ENCODE measurements at places on chromosomes 5 and 9.

- DNase-seq = no peak
Measured at GRCh38 chr5:160075073-160075472, 44.2 kb downstream of the PWWP2A start.

GRCh38 chr5:40547994-40548575 is 131.6 kb upstream of the PTGER4 start:
- DNase-seq = no peak

DNA sequence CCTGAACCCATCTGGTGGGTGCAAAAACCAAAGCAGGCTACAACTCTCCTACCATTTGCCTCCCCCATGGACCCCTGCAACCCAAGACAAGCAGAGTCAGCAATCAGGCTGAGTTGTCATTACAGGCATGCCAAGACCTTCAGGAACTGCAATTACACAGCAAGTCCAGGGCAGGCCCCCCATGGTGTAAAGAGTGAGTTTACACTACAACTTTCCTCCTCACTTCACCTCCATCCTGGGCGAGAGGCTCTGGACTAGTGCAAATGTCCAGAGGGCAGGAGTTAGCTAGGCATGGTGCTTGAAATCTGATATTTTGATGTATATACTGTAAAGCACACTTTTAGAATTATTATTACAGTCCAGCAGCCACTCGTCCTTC is 7.0 kb upstream of the P4HA2 start:
- DNase-seq = no peak

- peak; percentile 27 for DNase-seq
Measured at GRCh38 chr5:77427998-77428397, 64.1 kb downstream of the WDR41 start.

DNA sequence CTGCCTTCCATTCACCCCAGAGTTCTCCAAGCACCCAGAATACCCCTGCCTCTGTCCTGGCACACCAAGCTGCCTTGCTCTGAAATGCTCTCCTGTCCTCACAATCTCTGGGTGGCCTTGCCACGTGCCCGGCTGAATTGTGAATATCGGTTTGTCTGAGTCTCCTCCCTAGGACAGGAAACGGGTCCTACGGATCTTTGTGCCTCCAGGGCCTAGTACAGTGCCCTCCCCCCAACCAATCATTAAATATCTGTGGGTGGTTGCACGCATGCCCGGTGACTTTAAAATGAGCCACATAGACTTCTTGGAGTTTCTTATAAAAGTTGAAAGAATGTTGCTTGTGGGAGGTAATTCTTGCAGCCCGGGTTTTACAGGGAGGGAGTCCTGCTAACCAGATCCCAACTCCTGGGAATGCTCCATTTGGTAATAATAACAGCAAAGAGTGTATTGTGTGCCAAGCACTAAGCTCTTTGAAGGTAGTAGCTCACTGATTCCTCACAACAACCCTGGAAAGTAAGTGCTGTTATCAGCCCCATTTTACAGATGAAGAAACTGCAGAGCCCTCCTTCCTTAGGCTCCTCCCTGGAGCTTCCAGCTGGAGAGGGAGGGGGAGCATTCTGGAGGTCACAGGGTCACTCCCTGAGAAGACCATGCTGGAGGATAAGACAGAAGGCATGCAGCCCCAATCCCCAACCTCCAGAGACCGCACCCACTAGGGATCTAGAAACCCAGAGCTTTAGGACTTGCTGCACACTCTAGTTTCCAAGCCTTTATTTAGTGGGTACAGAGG is 23.4 kb downstream of the URM1 start:
- no peak for DNase-seq

DNA sequence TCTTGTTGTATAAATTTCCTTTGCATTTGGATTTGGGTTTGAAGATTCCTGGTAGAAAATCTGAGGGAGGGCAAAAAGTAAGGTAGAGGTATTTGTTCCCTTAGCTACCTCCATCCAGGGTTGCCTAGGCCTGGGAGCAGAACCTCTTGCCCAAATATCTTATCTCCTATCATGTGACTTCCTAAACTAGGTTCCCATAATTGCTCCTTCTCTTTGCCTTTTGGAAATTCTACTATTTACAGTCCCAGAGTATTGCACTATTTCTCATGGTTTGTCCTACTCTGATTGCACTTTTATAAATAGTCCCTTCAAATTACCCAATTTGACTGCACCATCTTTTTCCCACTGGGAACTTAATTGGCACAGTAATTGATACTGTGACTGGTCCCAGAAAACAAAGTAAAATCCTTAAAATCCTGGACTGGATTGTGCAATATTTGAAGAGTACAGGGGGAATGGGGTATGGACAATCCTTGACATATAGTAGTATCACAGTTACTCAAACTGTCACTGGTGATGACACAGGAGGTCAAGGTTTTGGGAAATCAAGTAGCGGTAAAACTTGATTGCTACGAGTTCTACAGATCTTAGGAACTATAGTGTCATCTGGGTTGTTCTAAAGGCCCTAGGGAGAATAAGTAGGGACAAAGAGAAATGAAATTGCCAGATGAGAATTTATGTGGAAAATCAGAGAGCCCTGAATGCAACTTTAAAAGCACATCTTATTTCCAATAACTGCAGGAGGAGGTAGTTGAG is 31.5 kb upstream of the TMED7 start:
- DNase-seq = no peak

DNA sequence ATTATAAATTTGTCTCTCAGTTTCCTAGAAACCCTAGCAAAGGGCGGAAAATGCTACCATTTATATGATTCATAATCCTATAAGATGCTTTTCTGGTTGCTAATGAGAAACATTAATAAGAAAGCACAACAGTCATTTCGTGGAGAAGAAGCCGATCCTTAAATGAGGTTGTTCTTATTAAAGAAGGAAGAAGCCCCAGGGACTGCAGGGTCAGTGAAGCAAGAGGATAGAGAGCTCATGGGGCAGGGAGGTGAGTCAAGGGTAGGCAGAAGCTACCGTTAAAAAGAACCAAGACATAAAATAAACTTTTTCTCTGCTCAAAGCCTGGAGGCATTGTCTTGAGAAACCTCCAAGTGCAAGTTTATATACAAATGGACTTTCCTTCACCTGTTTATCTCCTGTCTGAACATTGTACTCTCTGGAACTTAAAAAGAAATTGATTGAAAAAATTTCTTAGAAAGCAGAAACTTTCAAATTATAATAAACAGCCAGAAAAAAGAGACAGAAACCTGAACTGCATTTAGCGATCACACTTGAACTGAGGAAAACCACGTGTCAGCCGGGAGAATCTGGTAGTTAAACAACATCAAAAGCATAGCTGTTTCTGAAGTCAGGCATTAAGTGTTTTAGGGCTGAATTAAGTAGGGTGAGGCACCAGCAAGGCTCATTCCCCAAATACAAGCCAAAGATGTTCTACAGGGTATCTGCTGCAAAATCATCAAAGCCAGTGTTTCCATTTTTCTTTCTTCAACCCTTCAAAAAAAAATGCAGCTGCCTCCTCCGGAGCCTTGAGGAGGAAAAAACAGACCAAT is 21.9 kb downstream of the HTR4 start:
- DNase-seq = no peak

DNA sequence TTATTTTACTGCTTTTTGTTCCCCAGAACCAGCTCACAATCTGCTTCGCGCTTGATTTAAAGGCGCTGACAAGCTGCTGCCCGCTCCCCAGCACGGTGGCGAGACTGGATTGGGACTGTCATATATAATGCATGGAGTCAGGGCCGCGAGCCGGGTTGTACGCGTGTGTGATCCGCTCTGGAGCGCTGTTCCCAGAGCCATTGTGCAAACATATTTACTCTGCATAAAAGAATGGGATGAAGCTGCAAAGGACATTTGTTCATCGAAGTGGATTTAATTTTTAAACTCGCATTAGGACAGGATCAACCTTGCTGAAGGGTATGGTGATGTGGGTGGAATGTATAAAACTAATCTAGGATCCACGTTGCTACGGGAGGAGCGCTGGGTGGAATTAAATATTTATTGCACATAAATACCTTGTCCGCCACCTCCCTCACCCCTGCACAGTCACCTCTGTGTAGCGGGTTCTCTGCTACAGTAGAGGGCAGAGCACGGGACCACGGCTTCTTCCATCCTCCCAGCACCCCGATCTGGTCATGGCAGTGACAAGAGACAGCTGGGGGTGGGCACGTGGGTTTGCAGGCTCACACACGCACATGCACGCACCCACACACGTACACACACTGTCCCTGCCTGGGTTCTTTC is 18.1 kb upstream of the FCN1 start:
- no peak for DNase-seq

GRCh38 chr5:40437452-40437861 is 242.3 kb upstream of the PTGER4 start:
- peak; percentile 77 for DNase-seq

DNA sequence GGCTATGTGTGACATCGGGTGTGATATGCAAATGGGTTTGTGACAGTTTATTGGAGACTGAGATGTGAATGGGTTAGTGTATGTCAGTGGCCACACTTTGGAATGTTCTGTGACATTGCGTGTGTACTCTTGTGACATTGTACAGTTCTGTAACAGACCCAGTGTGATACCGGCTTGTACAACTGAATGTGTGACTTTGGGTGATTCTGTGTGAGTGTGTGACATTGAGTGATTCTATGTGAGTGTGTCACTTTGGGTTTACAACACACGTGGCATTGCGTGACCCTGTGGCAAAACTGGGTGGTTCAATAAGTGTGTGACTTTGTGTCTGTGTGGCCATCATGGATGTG is 38.2 kb downstream of the CXXC5 start:
- no peak for DNase-seq

DNA sequence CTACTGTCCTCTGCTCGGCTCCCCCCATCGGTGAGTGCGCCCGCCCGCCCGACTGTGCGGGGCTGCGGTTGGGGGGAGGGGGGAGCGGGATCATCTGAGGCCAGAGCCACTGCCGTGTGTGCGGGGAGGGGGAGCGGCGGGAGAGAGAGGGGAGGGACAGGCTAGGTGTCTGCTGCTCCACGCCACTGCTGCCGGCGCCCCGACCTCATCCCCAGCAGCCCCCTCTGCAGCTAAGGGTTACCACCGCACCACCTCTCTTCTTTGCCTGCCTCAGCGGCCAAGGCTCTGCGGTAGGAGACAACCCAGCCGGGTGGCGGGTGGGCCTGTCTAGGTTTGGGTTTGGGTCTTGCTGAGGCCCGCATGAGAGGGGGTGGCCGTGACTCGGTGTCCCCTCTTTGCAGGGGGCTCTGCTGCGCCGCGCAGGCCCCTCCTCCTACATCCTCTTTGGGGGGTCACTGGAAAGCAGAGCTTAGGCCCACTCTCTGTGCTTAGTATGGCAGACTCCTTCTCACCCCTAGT is 670 bp upstream of the PURA start:
- DNase-seq = no peak

DNA sequence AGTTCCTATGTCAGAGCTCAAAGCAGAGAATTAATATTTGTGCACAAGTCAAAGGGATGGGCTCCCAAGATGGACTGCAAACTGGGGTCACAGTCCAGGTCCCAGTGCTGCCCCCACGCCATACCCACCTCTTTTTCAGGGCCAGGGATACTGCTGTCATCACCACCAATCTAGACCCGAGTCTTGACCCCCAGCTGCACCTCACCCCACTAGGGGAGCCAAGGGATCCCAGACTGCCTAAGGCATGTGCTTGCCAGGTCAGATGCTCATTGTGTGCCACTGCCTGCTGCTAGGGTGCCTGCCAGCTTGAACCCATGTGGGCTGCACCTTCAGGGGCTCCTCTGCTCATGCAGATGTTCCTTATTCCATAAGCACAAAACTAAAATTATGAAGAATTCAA is 215.6 kb upstream of the NREP start:
- no peak for DNase-seq

DNA sequence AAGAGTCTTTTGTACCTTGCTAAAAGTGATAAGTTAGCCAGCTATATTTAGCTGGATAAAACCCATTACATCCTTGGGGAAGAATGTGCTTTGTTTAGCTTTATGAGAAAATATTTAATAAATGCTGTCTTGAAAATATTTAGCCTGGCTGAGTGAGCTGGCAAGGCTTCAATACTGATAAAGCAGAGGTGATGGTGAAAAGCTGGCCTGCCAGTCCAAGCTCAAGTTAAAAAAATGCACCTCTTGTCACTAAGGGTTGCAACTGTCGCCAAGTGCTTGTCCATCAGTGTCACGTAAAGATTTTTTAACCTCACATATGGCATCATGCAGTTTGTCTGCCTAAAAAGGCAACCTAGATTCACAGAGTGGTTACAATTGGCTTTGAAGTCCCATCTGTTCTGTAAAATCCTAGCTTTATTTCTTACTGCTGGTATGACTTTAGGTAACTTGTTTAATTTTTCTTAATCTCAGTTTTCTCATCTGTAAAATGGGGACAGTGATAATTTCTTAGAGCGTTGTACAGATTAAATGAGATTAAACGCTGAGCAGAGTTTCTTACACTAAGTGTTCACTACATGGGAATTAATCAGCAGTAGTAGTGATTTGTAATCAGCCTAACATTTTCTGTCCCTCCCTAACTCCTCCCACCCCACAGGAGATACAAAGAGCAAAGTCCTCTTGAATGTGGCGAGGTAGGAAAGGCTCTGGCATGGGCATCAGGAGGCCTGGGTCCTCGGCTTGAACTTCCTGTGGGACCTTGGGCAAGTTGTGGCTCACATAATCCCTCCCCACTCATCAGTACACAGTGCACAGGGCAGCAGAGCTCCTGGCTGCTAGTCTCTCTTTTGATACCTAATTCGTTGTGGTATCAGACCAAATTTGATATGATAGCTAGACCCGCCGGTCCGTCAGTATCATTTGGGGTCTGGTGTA is 48.7 kb downstream of the PIK3R1 start:
- no peak for DNase-seq

DNA sequence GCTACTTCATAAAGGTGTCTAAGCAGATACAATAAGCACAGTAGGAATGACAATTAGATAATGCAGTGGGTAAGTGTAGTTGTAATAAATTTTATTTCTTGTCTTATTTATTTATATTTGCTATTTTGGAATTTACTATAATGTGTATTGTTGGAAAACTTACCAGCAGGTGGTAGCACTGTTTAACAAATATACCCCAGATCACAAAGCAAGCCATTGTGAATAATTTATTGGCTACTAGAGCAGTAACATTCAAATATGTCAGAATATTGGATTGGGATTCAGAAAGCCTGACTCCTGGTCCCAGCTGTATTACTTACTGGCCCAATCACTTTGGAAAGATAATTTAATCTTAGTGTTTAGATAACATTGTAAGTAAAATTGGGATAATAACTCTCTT is 78.0 kb downstream of the ISOC1 start:
- no peak for DNase-seq

All from stromal cell of bone marrow (primary cell).